CD4-positive, alpha-beta memory T cell (primary cell): ENCODE measurements at places on chromosomes 16 and 17. TPM values are rescaled to one million over a fixed set of nuclear protein-coding genes. Genes with fewer than 3 reads are reported as not detected.
A peak's percentile ranks its signal among the peaks of the same experiment; 100 is the strongest.

DNA sequence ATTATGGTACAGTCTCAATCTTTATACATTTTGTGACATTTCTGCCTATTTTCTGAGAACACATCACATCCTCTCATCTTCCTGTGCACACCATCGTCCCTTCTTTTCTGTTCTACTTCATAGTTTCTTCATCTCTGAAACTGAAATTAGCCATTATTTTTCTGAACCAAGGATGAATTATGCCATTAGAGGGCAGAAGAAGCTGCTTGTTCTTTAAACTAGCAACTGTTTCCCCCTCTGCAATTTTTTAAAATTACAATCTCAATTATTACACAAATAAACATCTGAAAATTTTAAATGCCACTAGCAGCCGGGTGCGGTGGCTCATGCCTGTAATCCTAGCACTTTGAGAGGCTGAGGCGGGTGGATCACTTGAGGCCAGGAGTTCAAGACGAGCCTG lies 41.3 kb downstream of the RBBP6 start:
- no peak for DNase-seq

GRCh38 chr17:44610331-44610730 lies 45.9 kb upstream of the MEIOC start:
- DNase-seq = no peak

DNA sequence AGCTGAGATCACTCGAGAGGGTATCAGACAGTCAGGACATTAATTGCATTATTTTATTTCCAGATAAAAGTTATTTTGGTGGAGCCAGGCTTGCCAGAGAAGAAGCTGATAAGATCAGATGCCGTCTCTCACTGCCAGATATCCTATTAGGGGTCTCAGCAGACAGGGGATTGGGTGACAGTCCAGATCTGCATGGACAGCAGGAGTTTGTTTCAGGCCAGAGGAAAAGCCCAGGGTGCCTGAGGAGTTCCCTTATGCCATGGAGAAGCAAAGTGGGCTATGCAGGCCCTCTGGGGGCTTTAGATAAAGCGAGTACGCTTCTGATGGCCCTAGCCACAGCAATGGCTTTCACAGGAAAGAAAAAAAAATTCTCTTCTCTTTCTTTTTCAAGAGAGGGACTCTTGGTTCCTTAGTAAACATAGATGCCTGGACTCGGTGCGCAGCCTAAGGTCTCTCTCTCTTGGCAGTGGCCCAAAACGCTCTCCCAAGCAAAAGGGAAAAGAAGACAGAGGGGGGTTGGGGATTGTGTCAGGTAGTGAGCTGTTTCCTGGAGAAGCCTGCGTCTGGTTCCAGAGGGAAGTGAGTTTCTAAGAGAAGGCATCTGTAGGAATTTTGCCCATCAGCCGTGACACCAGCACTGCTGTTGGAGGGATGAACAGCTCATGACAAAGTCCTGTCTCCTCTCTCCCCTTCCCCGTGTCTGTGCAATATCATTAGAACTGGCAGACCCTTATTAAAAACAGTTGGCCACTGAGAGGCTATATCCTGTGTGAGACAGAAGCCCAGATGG lies 166.3 kb upstream of the FOXF1 start:
- no peak for DNase-seq

DNA sequence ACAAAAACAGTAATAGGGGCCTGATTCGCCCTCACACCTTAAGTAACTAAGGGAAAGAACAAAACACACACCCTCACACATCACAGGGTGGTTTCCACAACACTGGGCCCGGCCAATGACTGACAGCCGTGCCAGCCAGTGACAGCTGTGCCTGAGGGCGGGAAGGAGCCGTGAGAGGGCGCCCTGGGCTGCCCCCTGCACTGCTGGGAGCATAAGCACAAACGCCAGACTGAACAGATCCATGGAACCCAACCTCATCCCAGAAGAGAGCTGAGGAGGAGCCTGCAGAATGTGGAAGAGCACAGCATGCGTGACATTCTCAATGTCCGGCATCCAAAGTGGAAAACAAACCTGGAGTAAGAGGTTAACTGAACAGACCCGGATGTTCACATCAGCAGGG lies 16.0 kb downstream of the CSNK1D start:
- peak; percentile 43 for DNase-seq

GRCh38 chr17:47221154-47221553 lies 12.0 kb downstream of the MYL4 start:
- no peak for DNase-seq

- peak; percentile 33 for DNase-seq
Observed at GRCh38 chr17:74361230-74362068, at the start of gene BTBD17. TSS of gene BTBD17 (minus strand) at chr17:74361868. CDS start at chr17:74361819, 49 bp downstream.

DNA sequence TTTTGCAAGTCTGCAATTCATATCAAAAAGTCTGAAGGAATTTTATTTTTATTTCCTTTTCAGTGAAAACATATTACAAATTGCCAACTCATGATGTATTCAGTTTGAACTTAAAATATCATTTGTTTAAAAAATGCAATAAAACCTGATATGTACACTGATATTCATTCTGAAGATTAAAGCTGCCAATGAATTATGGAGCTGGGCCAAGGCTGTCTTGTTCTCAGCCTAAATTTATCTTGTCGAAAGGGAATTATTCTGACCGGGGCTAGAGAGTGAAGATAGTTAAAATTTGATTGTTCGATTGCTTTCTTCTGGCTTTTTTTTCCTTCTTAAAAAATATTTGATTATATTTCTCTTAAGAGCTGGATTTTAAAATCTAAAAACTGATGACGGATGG lies 54.0 kb upstream of the RBFOX1 start:
- DNase-seq = no peak

Gene SULT1A1
- 6.3 TPM for polyA plus RNA-seq

Gene HNF1B
- polyA plus RNA-seq = not detected

Gene CAPNS2
- not detected for polyA plus RNA-seq

Gene PMFBP1
- not detected for polyA plus RNA-seq

Gene CD300C
- polyA plus RNA-seq = not detected

DNA sequence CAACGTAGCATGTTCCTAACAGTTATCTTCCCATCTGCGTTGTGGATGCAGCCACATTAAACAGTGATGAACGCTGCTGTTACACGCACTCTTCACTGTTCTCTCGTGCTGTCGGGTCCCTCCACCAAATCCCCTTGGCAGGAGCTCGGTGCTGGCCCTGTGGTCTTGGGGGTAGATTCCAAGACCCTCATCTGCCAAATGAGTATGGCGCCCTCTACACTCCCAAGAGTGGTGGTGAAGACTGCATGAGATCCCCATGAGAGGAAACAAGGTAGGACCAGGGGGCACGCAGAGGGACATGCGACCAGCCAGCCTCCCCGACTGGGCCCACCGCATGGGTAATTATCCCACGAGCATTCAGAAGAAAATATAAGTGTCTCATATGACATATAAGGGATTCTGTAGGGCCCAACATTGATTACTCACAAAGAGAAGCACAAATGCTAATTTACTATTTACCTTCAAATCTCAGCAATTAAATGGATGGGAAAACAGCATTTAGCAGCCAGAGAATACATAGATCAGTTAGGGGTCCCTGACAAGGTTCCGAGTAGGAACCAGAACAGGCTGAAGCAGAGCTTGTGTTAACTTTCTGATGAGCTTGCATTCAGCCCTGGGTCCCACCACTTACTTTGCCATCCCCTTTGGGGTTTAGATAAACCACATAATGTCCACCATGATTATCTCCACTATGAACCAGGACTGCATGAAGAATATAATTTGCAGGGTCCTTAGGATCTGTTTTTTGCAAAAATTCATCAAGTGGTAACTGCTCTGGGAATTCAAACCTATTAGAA lies 23.8 kb downstream of the LITAFD start:
- DNase-seq = no peak

GRCh38 chr16:24344784-24345183 lies 88.6 kb downstream of the CACNG3 start:
- no peak for DNase-seq

Gene COTL1
- polyA plus RNA-seq = 589 TPM

Gene TCAP
- 0.14 TPM for polyA plus RNA-seq

GRCh38 chr17:17626151-17626805 lies 34.8 kb upstream of the PEMT start:
- no peak for DNase-seq

Gene ODAD4
- polyA plus RNA-seq = 0.11 TPM

Gene SRCIN1
- not detected for polyA plus RNA-seq

DNA sequence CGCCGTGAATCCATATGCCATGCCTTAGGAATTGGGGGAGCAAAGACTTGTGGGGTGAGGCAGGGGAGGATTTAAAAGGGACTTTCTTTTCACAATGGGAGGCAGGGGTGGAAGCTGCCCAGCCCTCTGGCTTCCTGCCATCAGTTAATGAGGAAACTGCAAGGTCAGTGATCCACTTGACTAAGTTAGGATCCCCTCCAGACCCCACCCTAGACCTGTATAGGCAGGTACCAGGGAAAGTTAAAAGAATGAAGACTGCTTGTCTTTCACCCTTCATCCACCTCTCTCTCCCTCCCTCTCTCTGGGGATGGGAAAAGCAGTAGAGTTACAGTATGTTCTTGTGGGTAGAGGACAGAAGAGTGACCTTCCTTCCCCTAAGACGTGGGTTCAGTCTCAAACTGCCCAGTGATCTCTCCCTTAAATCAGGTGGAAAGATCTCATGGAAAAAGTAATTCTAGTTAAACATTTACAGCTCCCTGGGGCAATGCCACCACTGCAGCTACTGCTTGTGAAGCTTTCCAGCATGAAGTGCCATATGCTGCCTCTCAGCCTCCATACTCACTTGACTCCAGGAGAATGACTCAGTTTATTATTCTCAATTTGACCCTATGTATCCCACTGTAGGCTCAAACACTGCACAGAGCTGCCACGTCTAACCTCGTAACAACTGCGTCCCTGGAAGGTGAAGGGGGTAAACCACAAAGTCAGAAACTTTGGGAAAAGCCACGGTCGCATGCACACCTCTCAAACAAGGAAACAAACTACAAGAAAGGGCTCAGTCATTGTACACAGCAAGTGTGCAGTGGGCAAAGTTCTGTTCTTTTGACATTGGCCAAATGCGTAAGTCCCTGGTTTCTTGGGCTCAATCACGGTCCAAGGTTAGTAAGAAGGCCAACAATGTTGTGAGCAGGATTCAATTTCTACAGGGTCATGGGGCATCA lies 1.2 kb downstream of the COA3 start:
- DNase-seq = no peak

DNA sequence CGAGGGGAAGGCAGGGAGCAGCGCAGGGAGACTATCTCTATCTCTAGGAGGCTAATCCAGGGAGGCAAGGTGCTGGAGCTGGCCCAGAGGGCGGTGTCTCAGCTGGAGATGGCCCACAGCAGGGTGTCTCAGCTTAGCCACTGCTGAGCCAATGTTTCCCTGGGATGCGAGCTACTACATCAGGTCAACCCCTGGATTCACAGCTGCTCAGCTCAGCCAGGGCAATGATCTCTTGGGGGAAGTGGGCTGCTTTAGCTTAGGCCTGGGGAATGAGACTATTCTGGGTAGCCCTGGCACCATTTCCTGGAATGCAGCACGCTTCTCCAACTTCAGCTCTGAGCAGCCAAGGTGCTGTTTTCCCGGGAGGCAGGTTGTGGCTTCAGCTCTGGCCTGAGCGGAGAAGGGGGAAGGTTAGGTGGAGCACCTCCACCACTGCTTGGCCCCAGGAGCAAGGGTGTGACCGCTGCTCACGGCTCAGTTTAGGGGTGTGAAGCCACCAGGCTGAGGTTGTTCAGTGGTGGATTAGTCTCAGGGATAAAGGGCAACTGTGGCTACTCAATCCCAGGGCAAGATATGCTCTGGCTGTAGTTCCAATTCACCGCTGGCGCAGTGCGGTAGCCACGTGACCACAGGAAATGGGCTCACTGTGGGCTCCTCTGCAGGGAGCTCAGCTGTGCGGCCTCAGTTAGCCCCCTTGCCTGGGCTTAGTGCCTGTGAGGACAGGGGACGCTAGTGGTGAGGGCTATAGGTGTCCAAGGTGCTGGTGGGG lies 5.2 kb upstream of the PRSS21 start:
- DNase-seq = no peak

DNA sequence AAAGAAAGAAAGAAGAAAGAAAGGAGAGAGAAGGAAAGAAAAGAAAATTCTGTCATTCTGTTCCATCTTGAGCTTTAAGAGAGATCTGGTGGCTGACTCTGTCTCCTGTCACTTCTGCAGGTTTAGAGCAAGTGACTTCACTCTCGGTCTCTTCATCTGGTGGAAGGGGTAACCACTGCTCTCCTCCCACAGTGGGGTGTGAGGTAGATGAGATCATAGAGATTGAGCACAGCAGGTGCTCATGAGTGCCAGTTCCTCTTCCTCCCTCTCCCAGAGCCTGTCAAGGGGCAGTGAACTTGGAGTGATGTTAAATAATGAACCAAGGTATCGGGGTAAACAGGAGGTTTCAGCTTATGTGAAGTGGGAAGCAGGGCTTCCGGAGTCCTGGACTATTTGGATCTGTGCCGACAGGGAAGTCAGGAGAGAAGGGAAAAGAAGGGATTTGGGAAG lies 47.7 kb downstream of the BEAN1 start:
- DNase-seq = peak; percentile 74

Gene ABCC11
- polyA plus RNA-seq = 0.07 TPM

GRCh38 chr17:30599428-30600059 lies 122.3 kb downstream of the GOSR1 start:
- no peak for DNase-seq
